GM20000 (cell line): ENCODE measurements at places on chromosomes 6 and 20.

DNA sequence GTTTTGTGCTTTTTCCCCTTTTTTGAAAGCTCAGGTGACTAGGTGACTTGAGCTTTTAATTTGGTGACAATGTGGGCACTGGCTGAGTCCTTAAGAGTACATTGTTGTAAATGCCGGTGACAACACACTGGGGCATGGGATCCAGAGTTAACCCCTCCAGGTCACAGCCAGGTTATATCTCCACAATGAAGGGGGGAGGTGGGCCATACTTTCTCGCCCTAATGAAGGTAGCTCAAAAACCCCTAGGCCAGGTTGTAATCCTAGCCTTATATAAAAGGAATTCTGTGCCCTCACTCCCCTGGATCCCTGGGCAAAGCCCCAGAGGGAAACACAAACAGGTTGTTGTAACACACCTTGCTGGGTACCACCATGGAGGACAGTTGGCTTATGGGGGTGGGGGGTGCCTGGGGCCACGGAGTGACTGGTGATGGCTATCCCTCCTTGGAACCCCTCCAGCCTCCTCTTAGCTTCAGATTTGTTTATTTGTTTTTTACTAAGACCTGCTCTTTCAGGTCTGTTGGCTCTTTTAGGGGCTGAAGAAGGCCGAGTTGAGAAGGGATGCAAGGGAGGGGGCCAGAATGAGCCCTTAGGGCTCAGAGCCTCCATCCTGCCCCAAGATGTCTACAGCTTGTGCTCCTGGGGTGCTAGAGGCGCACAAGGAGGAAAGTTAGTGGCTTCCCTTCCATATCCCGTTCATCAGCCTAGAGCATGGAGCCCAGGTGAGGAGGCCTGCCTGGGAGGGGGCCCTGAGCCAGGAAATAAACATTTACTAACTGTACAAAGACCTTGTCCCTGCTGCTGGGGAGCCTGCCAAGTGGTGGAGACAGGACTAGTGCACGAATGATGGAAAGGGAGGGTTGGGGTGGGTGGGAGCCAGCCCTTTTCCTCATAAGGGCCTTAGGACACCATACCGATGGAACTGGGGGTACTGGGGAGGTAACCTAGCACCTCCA, 2.2 kb upstream of the VEGFA start:
- DNase-seq: no peak

DNA sequence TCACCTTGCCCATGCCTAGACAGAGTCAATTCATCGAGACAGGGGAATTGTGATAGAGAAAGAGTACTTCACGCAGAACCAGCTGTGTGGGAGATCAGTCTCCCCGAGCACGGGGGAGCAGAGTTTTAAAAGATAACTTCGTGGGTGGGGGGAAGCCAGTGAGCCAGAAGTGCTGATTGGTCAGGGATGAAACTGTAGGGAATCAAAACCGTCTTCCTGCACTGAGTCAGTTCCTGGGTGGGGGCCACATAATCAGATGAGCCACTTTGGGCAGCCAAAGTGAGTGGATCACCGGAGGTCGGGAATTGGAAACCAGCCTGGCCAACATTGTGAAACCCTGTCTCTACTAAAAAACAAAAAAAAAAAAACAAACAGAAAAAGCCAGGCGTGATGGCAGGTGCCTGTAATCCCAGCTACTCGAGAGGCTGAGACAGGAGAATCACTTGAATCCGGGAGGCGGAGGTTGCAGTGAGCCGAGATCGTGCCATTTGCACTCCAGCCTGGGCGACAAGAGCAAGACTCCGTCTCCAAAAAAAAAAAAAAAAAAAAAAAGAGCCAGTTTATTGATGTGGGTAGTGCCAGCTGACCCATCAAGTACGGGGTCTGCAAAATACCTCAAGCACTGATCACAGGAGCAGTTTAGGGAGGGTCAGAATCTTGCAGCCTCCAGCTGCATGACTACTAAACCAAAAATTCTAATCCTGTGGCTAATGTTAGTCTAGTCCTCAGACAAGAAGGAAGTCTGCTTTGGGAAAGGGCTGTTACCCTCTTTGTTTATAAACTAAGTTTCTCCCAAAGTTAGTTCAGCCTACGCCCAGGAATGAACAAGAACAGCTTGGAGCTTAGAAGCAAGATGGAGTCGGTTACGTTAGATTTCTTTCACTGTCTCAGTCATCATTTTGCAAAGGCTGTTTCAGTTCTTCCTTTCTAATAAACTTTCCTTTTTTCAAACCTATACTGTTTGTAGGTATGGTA, 3.9 kb upstream of the TRIM39 start:
- no peak for DNase-seq

DNA sequence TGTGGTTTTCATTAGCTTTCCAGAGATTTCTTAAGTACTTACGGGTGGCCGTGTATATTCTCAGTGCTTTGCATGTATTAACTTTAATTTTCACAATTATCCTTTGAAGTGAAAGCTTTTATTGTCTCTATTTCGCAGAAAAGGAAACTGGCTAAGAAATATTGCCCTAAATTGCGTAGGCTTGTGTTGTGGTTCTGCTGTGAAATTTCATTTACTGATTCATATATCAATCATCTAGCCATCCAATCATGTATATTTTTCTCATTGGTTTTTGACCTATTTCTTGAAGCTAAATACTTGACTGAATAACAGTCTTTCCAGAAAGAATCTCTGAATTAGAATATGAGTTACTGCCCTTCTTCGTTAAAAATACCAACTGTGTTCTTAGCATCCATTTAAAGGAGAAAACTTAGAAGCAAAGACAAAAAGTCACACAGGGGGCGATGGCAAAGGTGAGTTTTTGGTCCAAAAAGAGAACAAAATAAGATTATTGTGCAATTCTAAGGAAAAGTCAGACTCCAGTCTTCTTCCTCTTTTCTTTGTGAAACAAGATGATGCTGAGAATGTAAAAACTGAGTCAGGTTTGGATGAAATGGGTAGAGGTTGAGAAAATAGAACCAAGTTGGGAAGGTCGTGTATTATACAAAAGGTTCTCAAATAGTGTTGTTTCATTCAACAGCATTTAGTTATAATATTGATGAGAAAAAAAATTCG, 1.4 kb downstream of the CYB5R4 start:
- DNase-seq: no peak

DNA sequence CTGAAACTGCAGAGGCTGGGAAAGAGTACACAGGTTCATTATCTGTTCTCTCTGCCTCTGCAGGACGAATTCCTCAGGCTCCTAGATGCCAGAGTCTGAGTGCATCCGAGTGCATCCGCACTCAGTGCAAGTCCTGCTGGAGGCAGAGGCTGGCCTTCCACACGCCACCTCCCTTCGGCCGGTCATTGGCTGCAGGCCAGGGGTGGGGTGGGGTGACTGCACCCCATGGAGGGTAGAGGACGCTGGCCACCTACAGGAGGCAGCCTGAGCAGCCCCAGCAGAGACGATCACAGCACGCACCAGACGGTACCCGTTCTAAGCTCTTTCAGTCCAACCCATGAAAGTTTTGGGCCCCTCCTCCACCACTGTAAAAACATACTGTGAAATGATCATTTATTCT, 11.7 kb downstream of the SFT2D1 start:
- no peak for DNase-seq

DNA sequence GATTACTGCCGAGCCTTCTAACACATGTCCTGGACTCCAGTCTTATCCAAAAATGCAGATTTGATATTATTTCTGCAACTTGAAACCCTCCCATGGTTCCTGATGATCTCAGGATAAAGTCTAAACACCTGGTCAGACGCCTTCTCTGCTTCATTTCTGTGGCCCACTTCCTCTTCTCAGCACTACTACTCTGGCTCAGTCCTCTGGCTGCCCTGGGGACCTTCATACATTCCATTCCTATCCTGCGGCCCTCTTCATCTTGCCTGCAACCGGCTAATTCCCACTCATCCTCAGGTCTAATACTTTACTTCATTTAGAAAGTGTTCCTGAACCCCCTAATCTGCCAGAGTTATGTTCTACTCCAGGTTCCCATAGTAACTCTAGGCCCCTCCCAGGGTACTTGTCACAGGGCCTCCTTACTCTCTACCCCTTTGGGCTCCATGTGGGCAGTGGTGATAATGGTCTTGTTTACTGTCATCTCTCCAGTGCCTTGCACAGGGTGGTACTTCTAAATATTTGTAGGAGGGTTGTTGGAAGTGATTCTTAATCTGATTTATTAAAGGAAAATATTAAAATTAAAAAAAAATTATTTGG, 18.9 kb downstream of the MAN1A1 start:
- DNase-seq: no peak

GRCh38 chr20:20198011-20198410, 145.7 kb downstream of the CFAP61 start:
- DNase-seq: no peak

- no peak for DNase-seq
Measured at GRCh38 chr6:116463301-116463700, 2.1 kb downstream of the CALHM6 start.

- no peak for DNase-seq
Measured at GRCh38 chr6:16873698-16874097, 112.4 kb upstream of the ATXN1 start.

GRCh38 chr20:16445482-16445881, 127.8 kb downstream of the KIF16B start:
- DNase-seq: no peak

- DNase-seq: no peak
Measured at GRCh38 chr6:10682355-10682988, 11.9 kb downstream of the C6orf52 start.
